ENCODE measurements at places on chromosomes 13 and 19. TPM values are rescaled to one million over a fixed set of nuclear protein-coding genes. Genes with fewer than 3 reads are reported as not detected.

GRCh38 chr19:41323023-41323422, 13.1 kb downstream of the CCDC97 start:
- DNase-seq, result no peak

- no peak for DNase-seq
Measured at GRCh38 chr13:39318161-39318560, 279.9 kb downstream of the NHLRC3 start.

DNA sequence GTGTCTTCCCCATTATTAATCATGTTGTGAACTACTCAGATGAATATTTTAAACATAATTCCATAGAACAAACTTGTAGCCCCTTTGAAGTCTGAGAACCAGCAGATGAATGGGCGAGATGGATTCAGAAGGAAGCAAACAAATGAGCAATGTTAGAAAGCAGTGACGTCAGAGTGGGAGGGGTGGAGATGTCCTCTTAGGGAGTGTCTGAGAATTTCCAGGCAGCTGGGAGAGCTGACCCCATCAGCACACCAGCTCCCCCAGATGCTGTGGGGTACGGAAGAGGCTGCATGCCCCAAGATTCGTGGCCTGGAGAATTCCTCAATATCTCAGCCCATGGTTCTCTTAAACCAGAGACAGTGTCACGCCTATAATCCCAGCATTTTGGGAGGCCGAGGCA, 68.6 kb downstream of the DPF1 start:
- no peak for DNase-seq

The MBD3L3 gene
- not detected for polyA plus RNA-seq

Measured in right lung (tissue), 10 donors.